ENCODE measurements at places on chromosomes 16 and 17. TPM values are rescaled to one million over a fixed set of nuclear protein-coding genes. Genes with fewer than 3 reads are reported as not detected.
A peak's percentile ranks its signal among the peaks of the same experiment; 100 is the strongest.

DNA sequence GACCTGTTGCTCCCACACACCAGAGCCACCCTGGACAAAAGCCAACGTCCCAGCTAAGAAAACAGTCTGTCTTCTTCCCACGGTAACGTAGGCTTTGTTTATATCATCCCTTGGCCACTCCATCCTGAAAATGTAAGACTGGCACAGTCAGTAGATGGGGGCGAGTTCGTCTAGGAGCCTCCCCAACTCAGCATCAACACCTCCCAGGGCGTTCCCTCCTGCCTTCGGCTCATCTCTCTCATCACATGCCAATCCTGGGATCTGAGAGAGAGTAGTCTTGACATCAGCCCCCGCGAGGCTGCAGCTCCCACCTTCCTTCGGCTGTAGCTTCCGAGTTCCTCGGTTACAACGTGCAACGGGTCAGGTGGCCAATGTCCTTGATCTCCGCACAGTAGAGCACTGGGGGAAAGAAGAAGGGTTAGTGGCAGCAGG is 894 bp downstream of the RNF227 start:
- peak overlapping the region; percentile 90 for H3K27ac ChIP-seq
- DNase-seq: no peak

GRCh38 chr17:54408731-54409130 is 491.9 kb upstream of the TOM1L1 start:
- H3K4me3 ChIP-seq: no peak overlapping the region
- no peak for DNase-seq
- H3K36me3 ChIP-seq: no peaks in the 10 kb centered on the region
- no peak overlapping the region for H3K27ac ChIP-seq
- H3K4me1 ChIP-seq: no peaks in the 10 kb centered on the region

DNA sequence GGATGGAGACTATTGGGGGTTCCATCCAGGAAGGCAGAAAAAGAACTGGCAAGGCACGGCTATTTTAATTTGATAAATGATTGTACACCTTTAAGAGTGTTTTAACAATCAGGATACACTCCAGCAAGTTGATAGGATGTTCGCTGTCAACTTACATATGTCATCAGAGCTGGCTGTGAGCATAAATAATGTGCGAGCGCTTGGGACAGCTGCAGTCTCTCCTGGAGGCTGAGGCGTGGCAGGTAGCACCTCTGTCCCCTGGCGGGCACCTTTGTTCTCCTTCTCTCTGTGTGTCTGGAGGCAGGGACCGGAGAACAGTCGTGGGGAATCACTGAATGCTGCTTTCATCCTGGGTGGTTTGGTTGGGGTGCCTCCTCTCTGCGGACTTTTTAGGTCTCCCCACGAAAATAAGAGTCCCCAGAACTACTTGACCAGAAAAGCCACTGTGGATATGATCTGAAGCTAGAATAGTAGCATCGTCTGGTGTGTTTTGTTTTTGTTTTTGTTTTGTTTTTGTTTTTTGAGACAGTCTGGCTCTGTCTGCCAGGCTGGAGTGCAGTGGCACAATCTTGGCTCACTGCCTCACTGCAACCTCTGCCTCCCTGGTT is 9.4 kb downstream of the BAHCC1 start:
- no peaks in the 10 kb centered on the region for H3K27me3 ChIP-seq
- no peak overlapping the region for H3K4me3 ChIP-seq
- H3K36me3 ChIP-seq: no peaks in the 10 kb centered on the region
- H3K4me1 ChIP-seq: peaks cover 36% of the 10 kb centered on the region
- no peak overlapping the region for H3K27ac ChIP-seq

Gene KRTAP4-9
- total RNA-seq: not detected

Gene CD79B
- total RNA-seq: 1.2 TPM

Gene KRT34
- not detected for total RNA-seq

Gene OR1A1
- total RNA-seq: not detected

GRCh38 chr17:15885770-15886169 is 59.2 kb upstream of the ADORA2B start:
- DNase-seq: no peak
- no peaks in the 10 kb centered on the region for H3K36me3 ChIP-seq
- H3K27ac ChIP-seq: no peak overlapping the region

GRCh38 chr17:72613806-72614292 is 478.6 kb downstream of the SLC39A11 start:
- H3K4me3 ChIP-seq: no peak overlapping the region
- H3K36me3 ChIP-seq: no peaks in the 10 kb centered on the region
- no peak overlapping the region for H3K27ac ChIP-seq
- H3K27me3 ChIP-seq: peaks cover 40% of the 10 kb centered on the region
- H3K4me1 ChIP-seq: no peaks in the 10 kb centered on the region

DNA sequence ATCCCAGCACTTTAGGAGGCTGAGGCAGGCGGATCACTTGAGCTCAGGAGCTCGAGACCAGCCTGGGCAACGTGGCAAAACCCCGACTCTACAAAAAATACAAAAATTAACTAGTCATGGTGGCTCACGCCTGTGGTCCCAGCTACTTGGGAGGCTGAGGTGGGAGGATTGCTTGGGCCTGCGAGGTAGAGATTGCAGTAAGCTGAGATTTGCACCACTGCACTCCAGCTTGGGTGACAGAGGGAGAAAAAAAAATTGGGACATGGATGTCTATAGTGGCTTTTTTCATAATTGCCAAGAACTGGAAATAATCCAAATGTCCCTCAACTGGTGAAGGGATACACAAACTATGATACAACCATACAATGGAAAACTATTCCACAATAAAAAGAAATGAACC is 28.6 kb downstream of the OSBPL7 start:
- H3K27ac ChIP-seq: no peak overlapping the region
- no peak for DNase-seq
- H3K27me3 ChIP-seq: peaks cover 3% of the 10 kb centered on the region
- H3K4me1 ChIP-seq: no peaks in the 10 kb centered on the region
- H3K36me3 ChIP-seq: no peaks in the 10 kb centered on the region

Gene CCT6B
- 0.79 TPM for total RNA-seq

Gene PRRT2
- 0.81 TPM for total RNA-seq

Gene SLC5A11
- 0.25 TPM for total RNA-seq

- peaks cover under 1% of the 10 kb centered on the region for H3K36me3 ChIP-seq
- H3K4me1 ChIP-seq: peaks cover 10% of the 10 kb centered on the region
- H3K27ac ChIP-seq: peak overlapping the region; percentile 32
- peak; percentile 64 for DNase-seq
- peak overlapping the region; percentile 88 for H3K4me3 ChIP-seq
Measured at GRCh38 chr17:42675965-42676423, 800 bp downstream of the PLEKHH3 start.

- H3K27me3 ChIP-seq: no peaks in the 10 kb centered on the region
- no peaks in the 10 kb centered on the region for H3K36me3 ChIP-seq
- DNase-seq: peak; percentile 37
- H3K4me1 ChIP-seq: peaks cover 25% of the 10 kb centered on the region
Measured at GRCh38 chr17:16511593-16511992, 19.6 kb upstream of the LRRC75A start.

- H3K4me1 ChIP-seq: 0 out of 2 replicates have a peak, but pooled peaks cover 3% of the 10 kb centered on the region
- H3K27ac ChIP-seq: 0 out of 2 replicates have a peak overlapping the region, but pooled peaks have one; percentile 30
- H3K36me3 ChIP-seq: no peaks in the 10 kb centered on the region
- peak overlapping the region; percentile 73 for H3K4me3 ChIP-seq
Measured at GRCh38 chr16:11668623-11669379, 546 bp downstream of the SNN start.

DNA sequence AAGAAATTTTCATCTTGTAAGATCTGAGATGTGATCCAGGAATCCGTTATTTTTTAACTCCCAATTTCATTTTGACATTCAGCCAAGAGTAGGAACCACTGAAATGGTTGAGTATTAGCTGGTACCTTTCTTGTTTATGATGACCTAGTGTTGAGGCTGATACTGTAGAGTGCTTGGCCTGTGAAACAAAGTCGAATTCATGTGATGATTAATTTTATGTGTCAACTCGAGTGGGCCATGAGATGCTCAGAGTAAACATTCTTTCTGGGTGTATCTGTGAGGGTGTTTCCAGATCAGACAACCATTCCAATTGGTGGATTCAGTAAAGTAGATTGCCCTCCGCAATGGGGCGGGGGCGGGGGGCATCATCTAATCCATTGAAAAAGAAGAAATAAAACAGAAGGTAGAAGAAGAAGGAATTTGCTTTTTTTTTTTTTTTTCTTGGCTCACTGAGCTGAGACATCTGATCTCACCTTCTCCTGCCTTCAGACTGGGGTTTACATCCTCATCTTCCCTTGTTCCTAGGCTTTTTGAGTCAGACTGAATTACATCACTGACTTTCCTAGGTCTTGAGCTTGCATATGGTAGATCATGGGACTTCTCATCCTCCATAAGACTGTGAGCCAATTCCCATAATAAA is 264.6 kb upstream of the KCNJ16 start:
- H3K36me3 ChIP-seq: no peaks in the 10 kb centered on the region
- no peaks in the 10 kb centered on the region for H3K4me1 ChIP-seq
- H3K27me3 ChIP-seq: no peaks in the 10 kb centered on the region
- no peak overlapping the region for H3K27ac ChIP-seq
- DNase-seq: no peak

- no peak for DNase-seq
- no peaks in the 10 kb centered on the region for H3K36me3 ChIP-seq
- no peaks in the 10 kb centered on the region for H3K27me3 ChIP-seq
- no peak overlapping the region for H3K27ac ChIP-seq
- H3K4me3 ChIP-seq: no peak overlapping the region
- peaks cover 12% of the 10 kb centered on the region for H3K4me1 ChIP-seq
Measured at GRCh38 chr17:78618264-78619066, 41.3 kb upstream of the DNAH17 start.

GRCh38 chr17:49835472-49835871 is 12.4 kb downstream of the TAC4 start:
- H3K36me3 ChIP-seq: peaks cover under 1% of the 10 kb centered on the region
- DNase-seq: no peak
- no peaks in the 10 kb centered on the region for H3K4me1 ChIP-seq
- no peak overlapping the region for H3K27ac ChIP-seq

DNA sequence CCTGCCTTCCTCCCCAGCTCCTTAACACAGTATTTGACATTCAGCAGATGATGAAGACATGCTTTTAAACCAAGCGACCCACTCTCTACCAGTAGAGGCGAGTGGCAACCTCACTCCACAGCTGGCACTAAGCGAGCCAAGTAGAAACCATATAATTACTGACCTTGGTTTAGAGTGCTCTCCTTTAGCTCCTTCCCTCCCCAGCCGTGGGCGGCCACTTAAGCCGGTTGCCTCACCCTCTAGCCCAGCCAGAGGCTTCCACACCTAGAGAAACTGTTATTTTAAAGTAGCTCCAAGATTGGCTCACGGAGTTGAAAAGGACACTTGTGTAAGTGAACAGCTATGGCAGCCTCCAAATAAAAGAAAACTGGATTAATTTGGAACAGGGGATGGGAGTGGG is 109.1 kb upstream of the CRHR1 start:
- H3K4me3 ChIP-seq: no peak overlapping the region
- H3K27me3 ChIP-seq: no peaks in the 10 kb centered on the region
- no peaks in the 10 kb centered on the region for H3K4me1 ChIP-seq
- H3K27ac ChIP-seq: no peak overlapping the region
- no peak for DNase-seq

Gene SLC35G6
- not detected for total RNA-seq

- peaks cover 45% of the 10 kb centered on the region for H3K27me3 ChIP-seq
- no peak overlapping the region for H3K27ac ChIP-seq
- DNase-seq: no peak
Measured at GRCh38 chr17:35749560-35750412, 3.3 kb downstream of the GAS2L2 start.

Gene TLCD1
- 7.5 TPM for total RNA-seq

GRCh38 chr17:50943575-50943933 is 77.4 kb upstream of the TOB1 start:
- peaks cover 8% of the 10 kb centered on the region for H3K4me1 ChIP-seq
- no peaks in the 10 kb centered on the region for H3K36me3 ChIP-seq
- no peak for DNase-seq
- no peak overlapping the region for H3K27ac ChIP-seq
- no peak overlapping the region for H3K4me3 ChIP-seq
- no peaks in the 10 kb centered on the region for H3K27me3 ChIP-seq

DNA sequence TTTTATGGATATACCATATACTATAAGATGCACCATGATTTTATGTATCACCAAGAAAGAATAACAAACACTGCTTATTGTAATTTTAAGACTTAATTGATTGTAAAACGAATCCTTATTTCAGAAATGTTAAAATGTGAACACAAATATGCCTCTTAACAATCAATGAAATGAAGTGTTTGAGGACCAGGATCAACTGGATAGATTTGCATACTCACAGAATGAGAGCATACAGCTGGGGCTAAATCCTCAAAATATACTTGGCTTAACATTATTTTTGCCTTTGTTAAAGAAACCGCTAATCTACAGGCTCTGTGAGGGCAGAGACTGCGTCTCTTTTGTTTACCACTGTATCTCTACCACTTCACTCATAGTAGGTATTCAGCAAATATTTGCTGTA is 93.6 kb downstream of the SPACA3 start:
- H3K4me3 ChIP-seq: no peak overlapping the region
- H3K27ac ChIP-seq: no peak overlapping the region
- DNase-seq: no peak
- no peaks in the 10 kb centered on the region for H3K36me3 ChIP-seq
- H3K4me1 ChIP-seq: no peaks in the 10 kb centered on the region
- peaks cover 20% of the 10 kb centered on the region for H3K27me3 ChIP-seq

DNA sequence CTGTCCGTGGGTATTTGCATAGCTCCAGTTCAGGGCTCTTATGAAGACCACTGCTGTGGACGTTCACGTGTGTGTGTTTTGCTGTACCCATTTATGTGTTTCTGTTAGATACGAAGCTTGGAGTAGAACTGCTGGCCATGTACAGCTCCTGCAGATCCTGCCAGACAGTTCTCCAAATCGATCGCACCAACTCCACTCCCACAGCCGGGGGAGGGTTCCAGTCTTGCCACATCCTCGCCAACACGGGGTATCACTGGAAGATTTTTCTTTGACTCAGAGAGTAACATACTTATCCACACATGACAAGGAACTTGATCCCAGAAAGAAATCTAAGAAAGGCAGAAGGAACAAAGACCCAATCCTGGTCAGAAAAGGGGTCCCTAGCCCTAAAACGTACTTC is 37.4 kb downstream of the TMEM186 start:
- H3K27ac ChIP-seq: no peak overlapping the region
- H3K4me1 ChIP-seq: no peaks in the 10 kb centered on the region
- no peaks in the 10 kb centered on the region for H3K27me3 ChIP-seq
- no peak for DNase-seq
- no peak overlapping the region for H3K4me3 ChIP-seq

Gene MYADML2
- 0.81 TPM for total RNA-seq

GRCh38 chr16:87955302-87956097 is 4.3 kb downstream of the BANP start:
- no peak for DNase-seq
- peaks cover 3% of the 10 kb centered on the region for H3K36me3 ChIP-seq
- no peak overlapping the region for H3K27ac ChIP-seq

- peaks cover 4% of the 10 kb centered on the region for H3K36me3 ChIP-seq
- DNase-seq: no peak
- no peak overlapping the region for H3K4me3 ChIP-seq
- H3K27ac ChIP-seq: no peak overlapping the region
Measured at GRCh38 chr17:4301066-4301465, 37.3 kb upstream of the ANKFY1 start.

GRCh38 chr16:17520111-17520510 is 49.4 kb upstream of the XYLT1 start:
- no peaks in the 10 kb centered on the region for H3K4me1 ChIP-seq
- no peak overlapping the region for H3K27ac ChIP-seq
- H3K27me3 ChIP-seq: no peaks in the 10 kb centered on the region
- no peaks in the 10 kb centered on the region for H3K36me3 ChIP-seq

Data from SJCRH30 (cell line).